ENCODE measurements at places on chromosomes 4 and X.
A peak's percentile ranks its signal among the peaks of the same experiment; 100 is the strongest.

GRCh38 chr4:1376841-1377605 lies 29.2 kb downstream of the NKX1-1 start:
- no peak for DNase-seq
- H3K27ac ChIP-seq = no peak overlapping the region
- H3K36me3 ChIP-seq = no peaks in the 10 kb centered on the region
- no peak overlapping the region for H3K4me3 ChIP-seq
- no peaks in the 10 kb centered on the region for H3K27me3 ChIP-seq

GRCh38 chr4:95761426-95761825 lies 78.5 kb upstream of the PDHA2 start:
- no peaks in the 10 kb centered on the region for H3K36me3 ChIP-seq
- no peak overlapping the region for H3K27ac ChIP-seq
- H3K4me1 ChIP-seq = no peaks in the 10 kb centered on the region
- H3K27me3 ChIP-seq = no peaks in the 10 kb centered on the region
- no peak for DNase-seq

DNA sequence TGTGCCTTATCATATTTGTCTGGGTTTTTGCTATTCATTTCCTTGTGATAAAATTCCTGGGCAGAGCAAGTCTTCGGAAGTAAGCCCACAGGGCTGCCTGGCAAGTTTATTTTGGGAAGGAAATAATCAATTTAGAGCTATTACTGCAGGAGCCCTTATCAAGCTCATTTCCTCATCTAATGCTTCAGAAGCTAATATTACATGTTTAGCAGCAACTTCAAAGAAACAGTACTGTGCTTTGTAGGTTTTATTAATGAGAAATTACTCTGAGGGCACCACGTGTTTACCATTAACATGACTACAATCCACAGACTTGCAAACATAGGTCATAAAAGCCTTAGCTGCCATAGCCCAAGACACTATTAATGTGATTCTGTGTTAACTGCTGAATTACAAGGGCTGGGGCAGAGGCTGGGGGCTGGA lies 540.0 kb downstream of the SPRY1 start:
- no peaks in the 10 kb centered on the region for H3K4me1 ChIP-seq
- no peak overlapping the region for H3K27ac ChIP-seq

DNA sequence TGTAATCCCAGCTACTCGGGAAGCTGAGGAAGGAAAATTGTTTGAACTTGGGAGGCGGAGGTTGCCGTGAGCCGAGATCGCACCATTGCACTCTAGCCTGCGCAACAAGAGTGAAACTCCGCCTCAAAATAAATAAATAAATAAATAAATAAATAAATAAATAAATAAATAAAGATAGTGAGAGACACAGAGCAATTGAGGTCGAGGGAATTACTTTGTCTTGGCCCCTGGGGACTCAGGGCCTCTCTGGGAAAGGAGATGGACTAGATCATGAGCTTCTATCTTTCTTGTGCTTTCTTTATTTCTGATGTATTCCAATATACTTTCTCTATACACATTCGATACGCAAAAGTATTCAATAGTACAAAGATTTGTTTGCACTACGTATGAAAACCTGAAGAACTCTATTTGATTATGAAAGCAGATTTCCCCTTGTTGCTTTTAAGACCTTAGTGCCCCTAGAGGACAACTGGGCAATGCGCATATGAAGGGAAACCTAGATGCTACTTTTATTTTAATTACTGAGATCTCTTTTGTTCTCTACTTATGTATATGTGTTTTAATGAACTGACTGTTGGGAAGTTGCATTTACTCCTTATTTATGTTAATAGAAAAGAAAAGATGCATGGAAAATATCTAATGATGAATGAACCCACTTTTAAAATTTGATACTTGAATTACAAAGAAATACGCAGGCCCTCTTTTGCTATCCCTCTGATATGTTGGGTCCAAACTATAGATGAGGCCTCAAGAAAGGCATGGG lies 12.8 kb upstream of the ELOVL6 start:
- H3K4me1 ChIP-seq = peaks cover 4% of the 10 kb centered on the region
- peaks cover 4% of the 10 kb centered on the region for H3K27me3 ChIP-seq
- H3K27ac ChIP-seq = no peak overlapping the region
- no peaks in the 10 kb centered on the region for H3K36me3 ChIP-seq
- H3K4me3 ChIP-seq = no peak overlapping the region
- peak; percentile 49 for DNase-seq

GRCh38 chr4:110609044-110609750 lies 13.7 kb downstream of the PITX2 start:
- H3K27me3 ChIP-seq = peaks cover 52% of the 10 kb centered on the region
- H3K36me3 ChIP-seq = no peaks in the 10 kb centered on the region
- H3K27ac ChIP-seq = no peak overlapping the region
- no peaks in the 10 kb centered on the region for H3K4me1 ChIP-seq
- no peak overlapping the region for H3K4me3 ChIP-seq

GRCh38 chrX:23930894-23931604 lies 23.2 kb downstream of the CXorf58 start:
- peaks cover 9% of the 10 kb centered on the region for H3K36me3 ChIP-seq
- H3K27ac ChIP-seq = peak overlapping the region; percentile 77
- DNase-seq = no peak

DNA sequence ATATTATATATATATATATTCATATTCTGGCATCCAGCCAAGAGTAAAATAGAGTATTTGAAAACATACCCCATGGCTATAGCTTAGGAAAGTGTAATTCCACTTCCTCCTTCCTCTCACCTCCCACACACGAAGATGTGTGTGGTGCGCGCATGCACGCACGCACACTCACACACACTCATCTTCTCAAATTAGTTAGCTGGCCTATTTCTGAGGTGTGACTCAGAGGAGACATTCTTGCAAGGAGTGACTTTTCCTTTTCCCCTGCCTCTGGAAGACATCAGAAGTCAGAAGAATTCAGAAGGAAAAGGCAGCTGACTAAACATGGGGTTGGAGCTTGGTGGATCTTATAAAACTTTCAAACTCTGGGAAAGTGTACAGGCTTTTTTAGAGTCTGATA lies 8.8 kb downstream of the ENPEP start:
- H3K36me3 ChIP-seq = no peaks in the 10 kb centered on the region
- H3K4me3 ChIP-seq = no peak overlapping the region
- H3K27me3 ChIP-seq = peaks cover 19% of the 10 kb centered on the region
- H3K4me1 ChIP-seq = no peaks in the 10 kb centered on the region
- DNase-seq = no peak

DNA sequence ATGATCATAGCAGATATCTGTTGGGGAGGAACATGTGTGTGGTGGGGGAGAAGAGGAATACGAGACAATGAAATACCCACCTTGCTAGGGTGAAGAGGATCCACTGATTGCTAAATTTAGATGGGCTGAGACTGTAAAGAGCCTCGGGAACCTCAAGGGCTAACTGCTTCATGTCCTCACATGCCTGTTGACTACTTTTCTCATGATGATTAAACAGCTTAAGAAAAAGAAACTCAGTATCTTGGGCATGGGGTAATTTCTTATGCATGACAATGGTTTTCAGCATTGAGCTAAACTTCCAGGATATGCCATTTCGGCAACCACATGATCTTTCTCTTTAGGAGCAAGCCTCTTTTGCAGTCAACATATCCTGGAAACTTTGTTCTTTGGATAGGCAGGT lies 3.9 kb upstream of the LNX1 start:
- no peak overlapping the region for H3K4me3 ChIP-seq
- H3K27ac ChIP-seq = no peak overlapping the region
- peaks cover 20% of the 10 kb centered on the region for H3K27me3 ChIP-seq
- H3K36me3 ChIP-seq = no peaks in the 10 kb centered on the region
- DNase-seq = no peak

GRCh38 chr4:139978692-139979091 lies 175.3 kb downstream of the MAML3 start:
- H3K36me3 ChIP-seq = peaks cover 13% of the 10 kb centered on the region
- peak overlapping the region; percentile 76 for H3K27ac ChIP-seq
- no peaks in the 10 kb centered on the region for H3K27me3 ChIP-seq

DNA sequence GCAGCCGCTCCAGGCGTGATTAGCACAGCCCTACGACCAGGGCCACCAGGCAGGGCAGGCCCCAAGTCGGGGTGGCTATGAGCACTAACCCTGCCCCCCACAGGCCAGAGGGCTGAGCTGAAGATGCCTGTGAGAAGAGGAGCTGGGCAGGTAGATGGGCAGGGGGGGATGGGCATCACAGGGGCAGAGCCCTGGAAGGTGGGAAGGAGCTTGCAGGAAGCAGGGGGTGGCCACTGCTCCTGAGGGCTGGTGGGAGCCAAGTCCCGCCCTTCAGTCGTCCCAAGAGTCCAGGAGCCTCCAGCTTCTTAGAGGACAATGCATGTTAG lies 7.3 kb upstream of the MXD4 start:
- H3K36me3 ChIP-seq = no peaks in the 10 kb centered on the region
- no peaks in the 10 kb centered on the region for H3K27me3 ChIP-seq
- DNase-seq = no peak
- H3K4me1 ChIP-seq = no peaks in the 10 kb centered on the region
- H3K27ac ChIP-seq = no peak overlapping the region

GRCh38 chrX:71128915-71129765 lies 10.7 kb downstream of the MED12 start:
- peaks cover 59% of the 10 kb centered on the region for H3K36me3 ChIP-seq
- DNase-seq = peak; percentile 80
- H3K4me1 ChIP-seq = peaks cover 22% of the 10 kb centered on the region
- H3K27me3 ChIP-seq = no peaks in the 10 kb centered on the region

- H3K4me1 ChIP-seq = no peaks in the 10 kb centered on the region
- H3K36me3 ChIP-seq = no peaks in the 10 kb centered on the region
- no peaks in the 10 kb centered on the region for H3K27me3 ChIP-seq
- no peak for DNase-seq
- H3K4me3 ChIP-seq = no peak overlapping the region
Observed at GRCh38 chr4:176849076-176849475, 56.4 kb upstream of the VEGFC start.

DNA sequence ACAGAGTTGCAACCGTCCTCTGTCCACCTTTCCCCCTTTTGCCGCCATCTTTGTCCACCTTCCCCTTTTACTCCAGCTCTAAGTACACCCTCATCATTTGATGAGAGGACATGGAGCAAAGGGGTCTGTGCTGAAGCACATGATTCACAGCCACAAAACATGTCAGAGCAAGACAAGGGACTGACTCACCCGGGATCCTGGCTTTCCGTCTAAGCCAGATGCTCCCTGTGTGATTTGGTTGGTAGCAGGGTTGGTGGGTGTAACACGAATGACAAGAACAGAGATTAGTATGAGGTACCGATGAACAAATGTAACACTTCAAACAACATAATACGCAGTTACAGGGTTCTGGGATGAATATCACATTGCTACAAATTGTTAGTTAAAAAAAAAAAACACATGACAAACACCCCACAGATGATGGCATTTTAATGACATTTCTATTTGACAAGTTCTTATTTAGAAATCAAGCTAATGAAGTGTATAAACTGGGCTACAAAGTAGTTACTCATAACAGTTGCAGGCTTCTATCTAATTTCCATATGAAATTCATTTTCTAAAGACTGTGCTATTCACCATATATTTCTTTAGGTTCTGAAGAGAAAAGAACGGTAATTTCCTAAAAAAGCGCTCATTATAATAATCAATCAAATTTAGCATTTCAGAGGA lies 71.4 kb upstream of the ETNPPL start:
- no peak overlapping the region for H3K4me3 ChIP-seq
- no peak for DNase-seq
- peaks cover 3% of the 10 kb centered on the region for H3K4me1 ChIP-seq
- no peaks in the 10 kb centered on the region for H3K36me3 ChIP-seq
- no peak overlapping the region for H3K27ac ChIP-seq

DNA sequence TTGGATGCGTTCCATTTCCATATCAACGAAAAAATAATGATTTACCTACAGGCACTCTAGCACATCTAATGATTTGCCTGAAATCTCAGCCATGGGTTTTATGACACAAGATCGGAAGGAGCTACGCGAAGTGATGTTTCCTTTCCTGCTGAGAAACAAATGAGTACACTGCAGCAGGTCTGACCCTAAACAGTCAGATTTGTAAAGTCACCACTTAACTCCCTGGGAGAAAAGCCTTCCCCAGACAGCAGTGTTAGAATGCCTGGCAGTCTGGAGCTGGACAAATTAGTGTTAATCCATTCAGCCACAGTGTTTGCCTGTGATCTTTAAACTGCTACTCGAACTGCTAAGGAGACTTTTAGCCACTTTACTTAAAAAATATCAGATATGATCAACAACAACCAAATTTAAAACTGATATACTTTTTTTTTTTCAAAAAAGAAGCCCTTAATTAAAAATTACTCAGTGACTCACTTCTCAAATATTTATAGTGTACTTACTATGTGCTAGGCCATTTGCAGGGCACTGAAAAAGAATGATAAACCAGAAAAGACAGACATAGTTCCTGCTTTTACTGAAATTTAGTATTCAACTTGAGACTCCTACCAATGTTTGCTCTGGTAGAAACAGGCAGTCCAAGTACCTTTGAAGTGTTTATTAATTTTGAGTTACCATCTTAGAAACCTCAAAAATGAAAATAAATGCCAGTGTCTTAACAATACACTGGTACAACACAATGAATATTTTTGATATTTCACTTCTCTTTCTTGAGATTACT lies 104.5 kb downstream of the SHISA3 start:
- H3K4me3 ChIP-seq = no peak overlapping the region
- no peaks in the 10 kb centered on the region for H3K27me3 ChIP-seq
- no peaks in the 10 kb centered on the region for H3K4me1 ChIP-seq
- DNase-seq = no peak
- no peak overlapping the region for H3K27ac ChIP-seq

DNA sequence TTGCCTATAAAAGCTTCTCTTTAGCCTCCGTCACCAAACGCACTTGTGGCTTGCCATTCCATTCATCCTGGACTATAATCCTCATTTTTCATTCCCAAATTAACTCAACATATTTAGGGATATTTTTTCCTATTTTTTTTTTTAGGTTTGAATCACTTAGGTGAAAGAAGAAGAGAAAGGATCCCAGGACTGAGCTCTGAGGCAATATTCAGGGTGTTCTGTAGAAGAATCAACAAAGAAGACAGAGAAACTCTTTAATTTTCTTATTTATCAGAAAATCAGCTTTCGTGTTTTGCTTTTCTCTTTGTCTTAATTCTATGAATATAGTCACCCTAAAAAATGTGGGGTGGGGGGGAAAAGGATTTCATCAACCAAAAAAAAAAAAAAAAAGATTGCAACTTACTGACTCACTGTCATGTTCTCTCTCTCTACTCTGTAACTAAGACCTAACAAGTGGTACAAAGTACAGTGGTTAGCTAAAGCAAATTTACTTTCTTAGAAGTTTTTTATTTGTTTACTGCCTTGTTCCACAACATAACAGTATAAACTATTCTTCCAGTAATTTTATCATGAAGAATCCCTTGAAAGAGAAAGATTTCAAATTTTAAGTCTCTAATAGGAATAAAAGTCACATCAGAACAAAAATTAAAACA lies 272.0 kb downstream of the DHX15 start:
- no peaks in the 10 kb centered on the region for H3K27me3 ChIP-seq
- no peak for DNase-seq
- H3K27ac ChIP-seq = no peak overlapping the region
- no peaks in the 10 kb centered on the region for H3K4me1 ChIP-seq
- no peak overlapping the region for H3K4me3 ChIP-seq

DNA sequence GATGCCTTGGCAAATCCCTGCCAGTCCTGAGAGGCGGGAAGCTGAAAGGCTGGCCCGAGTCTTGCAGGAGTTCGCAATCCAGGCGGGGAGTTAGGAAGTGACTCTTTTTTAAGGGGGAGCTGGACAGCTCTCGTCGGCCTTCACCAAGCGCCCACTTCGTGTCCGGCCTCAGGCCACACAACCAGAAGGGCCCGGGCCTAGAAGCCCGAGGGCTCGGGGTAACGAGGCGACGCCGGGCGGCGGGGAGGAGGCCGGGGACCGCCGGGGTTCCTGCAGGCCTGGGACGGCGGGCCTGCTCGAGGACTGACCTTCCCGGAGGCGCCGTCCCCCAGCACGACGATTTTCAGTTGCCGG lies 395 bp downstream of the RAB28 start:
- H3K36me3 ChIP-seq = peaks cover 3% of the 10 kb centered on the region
- DNase-seq = peak; percentile 42
- peaks cover 7% of the 10 kb centered on the region for H3K27me3 ChIP-seq
- peak overlapping the region; percentile 99 for H3K27ac ChIP-seq
- peak overlapping the region; percentile 88 for H3K4me3 ChIP-seq
